ENCODE measurements at places on chromosomes 2 and 18.
A peak's percentile ranks its signal among the peaks of the same experiment; 100 is the strongest.

DNA sequence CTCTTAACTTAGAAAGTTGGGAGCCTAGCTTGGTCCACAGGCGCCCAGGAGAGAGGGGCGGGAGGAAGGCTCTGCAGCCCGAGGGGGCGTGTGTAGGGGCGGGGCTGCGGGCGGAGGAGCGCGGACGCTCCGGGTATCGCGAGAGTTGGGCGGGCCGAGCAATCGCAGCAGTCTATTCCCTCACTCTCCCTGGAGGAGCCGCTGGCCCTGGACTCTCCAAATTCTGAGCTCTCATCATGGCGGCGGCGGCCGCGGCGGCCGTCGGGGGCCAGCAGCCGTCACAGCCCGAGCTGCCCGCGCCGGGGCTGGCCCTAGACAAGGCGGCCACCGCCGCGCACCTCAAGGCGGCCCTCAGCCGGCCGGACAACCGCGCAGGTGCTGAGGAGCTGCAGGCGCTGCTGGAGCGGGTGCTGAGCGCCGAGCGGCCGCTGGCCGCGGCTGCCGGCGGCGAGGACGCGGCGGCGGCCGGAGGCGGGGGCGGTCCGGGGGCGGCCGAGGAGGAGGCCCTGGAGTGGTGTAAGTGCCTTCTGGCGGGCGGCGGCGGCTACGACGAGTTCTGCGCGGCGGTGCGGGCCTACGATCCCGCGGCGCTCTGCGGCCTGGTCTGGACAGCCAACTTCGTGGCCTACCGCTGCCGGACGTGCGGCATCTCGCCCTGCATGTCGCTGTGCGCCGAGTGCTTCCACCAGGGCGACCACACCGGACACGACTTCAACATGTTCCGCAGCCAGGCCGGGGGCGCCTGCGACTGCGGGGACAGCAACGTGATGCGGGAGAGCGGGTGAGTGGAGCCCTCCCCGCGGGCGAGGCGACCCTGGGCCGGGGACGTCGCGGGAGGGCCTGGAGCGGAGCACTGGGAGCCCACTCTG lies at the start of gene UBR3:
UBR3 (plus strand) TSS at position 183 of the 869 bp plus-strand sequence; CDS start at position 237, 54 bp downstream.
- DNase-seq, result peak; percentile 97

DNA sequence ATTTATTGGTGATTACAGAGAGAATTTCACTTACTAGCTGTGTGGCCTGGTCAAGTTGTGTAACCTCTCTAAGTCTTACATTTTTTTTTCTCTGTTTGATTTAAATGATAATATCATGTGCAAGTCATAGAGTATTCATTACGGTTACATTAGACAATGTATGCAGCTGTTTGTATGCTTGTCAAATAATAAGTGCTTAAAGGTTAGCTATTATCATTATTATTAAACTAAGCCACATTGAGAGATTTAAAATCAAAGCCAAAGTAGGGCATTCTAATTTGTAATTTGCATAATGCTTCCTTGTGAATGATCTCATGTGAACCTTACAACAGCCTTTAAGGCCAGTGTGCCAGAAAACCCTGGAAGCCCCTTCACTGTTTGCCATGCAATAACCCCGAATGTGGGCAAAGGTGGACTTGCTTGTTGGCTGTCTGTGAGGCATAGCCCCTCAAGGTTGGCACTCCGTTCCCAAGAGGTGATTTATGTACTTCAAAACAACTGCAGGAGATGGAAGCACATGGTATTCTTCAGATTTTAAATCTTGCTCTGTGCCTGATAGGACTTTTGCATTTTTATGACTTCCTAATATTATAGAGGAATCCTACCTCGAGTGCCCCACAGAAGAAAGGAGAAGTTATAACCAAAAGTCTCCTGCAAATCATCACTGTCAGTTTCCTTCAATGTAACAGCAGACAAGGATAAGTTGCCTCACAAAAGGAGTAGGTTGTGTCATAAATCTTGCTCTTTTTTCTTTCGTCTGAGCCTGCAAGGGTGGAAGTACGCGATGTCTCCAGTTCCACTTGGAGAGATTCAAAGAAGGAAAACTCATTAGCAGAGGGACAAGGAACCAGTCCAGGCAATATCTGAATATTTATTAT lies 272.0 kb downstream of the TGIF1 start:
- no peak for DNase-seq

DNA sequence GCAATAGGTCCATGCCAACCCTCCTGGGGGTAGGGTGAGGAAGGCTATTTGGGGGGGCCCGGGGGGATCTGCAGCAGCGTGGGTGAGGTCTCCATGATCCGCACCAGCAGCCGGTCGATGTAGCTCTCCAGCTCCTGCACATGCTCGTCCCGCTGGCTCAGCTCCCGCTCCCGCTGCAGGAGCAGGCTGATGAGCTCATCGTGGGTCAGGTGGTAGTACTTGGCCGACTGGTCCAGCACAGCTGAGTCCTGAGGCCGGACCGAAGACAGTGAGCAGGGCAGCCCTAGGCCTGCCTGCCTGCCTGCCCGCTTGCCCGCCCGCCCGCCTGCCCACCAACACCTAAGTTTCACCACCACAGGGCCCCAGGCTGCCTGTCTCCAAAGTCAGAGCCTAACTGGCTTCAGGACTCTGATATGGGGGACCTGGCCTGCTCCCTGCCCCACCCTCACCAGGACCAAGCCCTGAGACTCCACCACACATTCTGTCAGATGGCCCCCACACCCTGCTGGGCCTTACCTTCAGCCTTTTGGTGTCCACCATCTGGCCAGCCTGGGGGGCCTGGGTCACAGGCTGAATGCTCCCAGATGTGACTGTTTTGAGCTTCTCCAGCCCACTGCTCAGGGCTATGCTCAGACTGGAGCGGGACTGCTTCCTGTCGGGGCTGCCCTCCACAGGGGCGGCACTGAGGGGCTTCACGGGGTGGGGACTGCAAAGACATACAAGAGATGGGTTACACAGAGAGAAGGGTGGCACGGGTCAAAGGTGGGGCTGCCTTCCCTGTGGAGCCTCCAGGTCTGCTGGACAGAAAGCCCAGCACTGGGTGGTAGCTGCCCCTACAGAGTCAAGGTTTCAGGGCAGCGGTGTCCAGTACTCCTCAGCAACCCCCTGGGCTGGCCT lies 4.2 kb upstream of the SFXN5 start:
- peak; percentile 14 for DNase-seq

DNA sequence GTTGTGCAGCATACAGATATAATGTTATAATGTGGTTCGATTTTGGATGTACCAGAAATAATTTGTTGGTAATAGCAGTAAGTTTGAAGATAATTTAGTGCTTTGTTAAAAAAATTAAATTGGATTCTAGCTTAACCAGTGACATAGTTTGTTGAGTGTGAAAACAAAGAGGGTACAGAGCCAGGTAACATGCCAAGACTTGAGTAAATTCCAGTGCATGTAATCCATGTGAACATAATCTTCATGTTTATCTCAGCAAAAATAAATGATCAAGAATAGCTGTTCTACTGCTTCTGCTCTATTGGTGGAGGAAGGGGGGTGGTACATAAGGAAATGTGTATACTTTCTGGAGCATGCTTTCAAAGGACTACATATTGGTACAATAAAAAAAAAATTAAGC lies 165.8 kb downstream of the DNAH7 start:
- no peak for DNase-seq

DNA sequence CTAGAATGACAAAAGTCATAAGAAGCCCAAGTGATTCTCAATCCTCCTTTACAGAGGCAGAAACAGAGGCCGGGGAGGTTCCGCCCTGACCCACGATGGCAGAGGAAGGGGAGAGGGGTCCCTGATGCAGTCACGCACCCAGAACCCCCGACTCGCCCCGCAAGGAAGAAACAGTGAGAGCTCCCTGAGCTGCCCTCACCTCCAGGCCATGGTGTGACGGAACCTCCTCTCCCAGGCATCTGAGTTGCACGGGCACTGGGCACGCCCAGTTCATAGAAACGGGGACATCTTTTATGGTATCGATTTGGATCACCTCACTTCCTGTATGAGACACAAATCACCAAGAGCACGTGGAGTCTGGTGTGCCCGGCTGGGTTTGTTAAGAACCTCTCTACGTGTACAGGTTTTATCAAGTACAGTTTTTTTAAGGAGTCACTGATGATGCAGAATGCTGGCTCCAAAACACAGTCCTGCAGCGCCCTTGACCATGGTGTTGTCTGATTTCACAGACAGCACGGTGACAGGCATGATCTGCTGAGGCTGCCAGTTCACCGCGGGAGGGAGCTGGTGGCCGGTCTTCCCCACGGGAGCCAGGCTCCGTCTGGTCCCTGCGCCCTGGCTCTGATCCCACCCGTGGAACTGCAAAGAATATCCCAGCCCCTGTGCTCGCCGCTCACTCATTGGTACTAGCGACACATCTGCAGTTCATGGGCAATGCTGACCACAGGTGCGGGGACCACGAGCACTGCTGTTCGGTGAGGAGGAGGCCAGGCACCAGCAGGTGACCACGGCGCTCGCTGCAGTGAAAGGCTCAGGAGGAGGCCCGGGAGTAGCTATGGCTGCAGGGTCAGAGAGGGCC lies 35.6 kb downstream of the PXDN start:
- DNase-seq, result no peak

- no peak for DNase-seq
These were observed 182.9 kb downstream of the RTP5 start for GRCh38 chr2:242052421-242052820.

DNA sequence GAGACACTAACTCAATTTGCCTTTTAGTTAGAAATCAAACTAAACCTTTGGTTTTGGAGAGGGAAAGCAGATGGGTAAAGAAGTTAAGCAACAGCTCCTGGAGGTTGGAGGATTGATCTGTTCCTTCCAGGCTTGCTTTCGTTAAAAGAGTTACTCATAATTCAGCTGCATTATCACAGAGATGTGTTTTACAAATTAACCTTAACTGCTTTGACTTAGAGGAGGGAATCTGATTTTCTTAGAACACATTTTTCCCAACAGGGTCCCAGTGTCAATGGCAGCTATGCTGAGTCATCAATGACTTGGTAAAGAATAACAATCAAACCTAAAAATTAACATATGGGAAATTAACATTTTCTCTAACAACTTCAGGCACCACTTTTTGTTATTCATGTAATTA lies 113.4 kb downstream of the COPS8 start:
- no peak for DNase-seq

DNA sequence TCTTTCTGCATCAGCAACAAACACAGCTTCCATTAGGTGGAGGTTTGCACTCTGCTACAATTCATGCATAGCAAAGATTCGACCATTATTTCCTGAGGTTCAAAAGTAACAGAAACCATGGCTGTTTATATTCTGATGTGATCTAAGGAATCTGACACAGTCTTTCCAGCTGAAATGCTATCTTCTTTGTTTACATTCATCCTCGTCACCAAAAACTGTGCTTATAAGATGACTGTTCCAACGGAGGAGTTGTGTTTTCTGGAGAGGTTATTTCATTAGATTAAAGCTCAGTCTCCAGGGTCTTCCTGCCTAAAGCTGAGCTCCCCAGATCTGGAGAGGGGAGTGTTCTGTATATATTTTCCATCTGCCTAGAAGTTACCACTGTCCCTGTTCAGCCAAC lies 45.1 kb upstream of the LYPD6B start:
- no peak for DNase-seq

- DNase-seq, result no peak
These were observed 110.2 kb downstream of the BARD1 start for GRCh38 chr2:214699236-214699635.

GRCh38 chr18:71808616-71809015 lies 735.5 kb downstream of the CBLN2 start:
- DNase-seq, result no peak

- peak; percentile 12 for DNase-seq
These were observed 684 bp upstream of the ARPC2 start for GRCh38 chr2:218216336-218216673.

- DNase-seq, result no peak
These were observed 53.9 kb upstream of the ACVR1 start for GRCh38 chr2:157929871-157930667.

DNA sequence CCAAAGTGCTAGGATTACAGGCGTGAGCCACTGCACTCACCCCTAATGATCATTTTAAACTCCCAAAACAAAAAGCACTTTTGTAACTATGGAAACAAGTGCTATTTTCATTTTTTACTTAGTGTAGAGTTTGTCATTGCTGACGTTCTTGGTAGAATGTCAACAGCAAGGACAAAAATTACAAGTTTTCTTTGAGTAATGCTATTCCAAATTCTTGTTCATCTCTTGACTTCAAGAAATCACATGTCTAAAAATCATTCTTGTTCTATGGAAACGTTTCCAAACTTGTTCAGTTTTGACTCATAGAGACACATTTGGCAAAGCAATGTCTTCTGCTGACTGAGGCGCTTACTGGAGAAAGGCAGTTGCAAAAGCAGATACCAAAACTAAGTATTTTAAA lies 82.6 kb downstream of the MBP start:
- no peak for DNase-seq

DNA sequence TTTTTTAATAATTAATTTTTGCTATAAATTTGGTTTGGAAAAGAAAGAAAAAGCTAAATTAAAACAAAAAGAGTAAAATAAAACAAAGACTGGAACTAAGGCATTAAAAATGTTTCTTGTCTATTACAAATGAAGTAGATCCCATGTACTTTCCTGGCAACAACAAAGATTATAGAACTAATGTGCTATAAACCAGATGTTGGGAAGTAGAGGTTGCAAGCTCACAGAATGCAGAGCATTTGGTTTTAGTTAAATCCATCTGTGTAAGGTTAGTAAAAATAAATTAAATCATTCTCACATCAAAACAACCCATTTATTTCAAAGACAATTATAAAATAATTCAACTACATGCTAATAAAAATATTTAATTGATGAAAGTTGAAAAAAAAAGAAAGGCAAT lies 157.2 kb upstream of the ZC3H15 start:
- DNase-seq, result no peak

DNA sequence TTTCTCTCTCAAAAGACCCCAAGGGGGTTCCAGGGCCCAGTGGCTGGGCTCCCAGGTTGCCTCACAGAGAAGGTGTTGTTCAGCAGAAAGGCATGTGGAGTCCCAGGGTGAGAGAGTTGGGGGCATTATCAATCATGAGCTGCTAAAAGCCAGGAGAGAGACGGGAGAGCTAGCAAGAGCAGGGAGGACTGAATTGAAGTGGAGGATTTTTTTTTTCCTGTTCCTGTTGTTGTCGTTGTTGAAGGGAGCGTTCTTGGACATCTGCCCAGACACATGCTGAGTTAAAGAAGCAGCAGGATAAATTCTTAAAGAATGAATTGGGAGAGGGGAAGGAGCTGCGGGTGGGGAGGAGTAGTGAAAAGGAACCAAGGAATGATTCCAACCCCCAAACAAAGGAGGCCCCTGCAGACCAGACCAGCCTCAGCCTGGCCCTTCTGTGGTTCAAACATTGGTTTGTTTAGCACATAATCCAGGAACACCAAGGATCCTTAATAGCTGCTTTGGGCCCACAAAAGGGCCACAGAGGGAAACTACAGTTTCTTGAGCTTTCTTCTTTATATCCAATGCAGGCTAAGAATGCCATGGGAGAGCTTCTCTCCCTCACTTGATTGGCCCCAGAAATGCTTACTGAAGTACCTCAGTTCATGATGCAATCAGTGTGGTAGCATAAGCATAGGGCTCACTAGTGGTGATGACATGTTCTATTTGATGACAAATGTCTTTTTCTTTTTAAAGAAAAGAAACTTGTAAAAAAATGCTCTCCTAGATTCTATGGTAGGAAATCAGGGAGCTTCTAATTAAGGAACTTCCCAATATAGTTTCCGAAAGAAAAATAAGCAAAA lies 146.0 kb downstream of the SETBP1 start:
- no peak for DNase-seq

- no peak for DNase-seq
These were observed 151.2 kb downstream of the NDUFA10 start for GRCh38 chr2:239873656-239874635.

GRCh38 chr18:56196495-56197225 lies 441.7 kb downstream of the TXNL1 start:
- no peak for DNase-seq

- DNase-seq, result no peak
These were observed 271.5 kb downstream of the AGAP1 start for GRCh38 chr2:235765181-235765820.
